Stimulated activated CD8-positive, alpha-beta memory T cell treated with anti-CD3 and anti-CD28 coated beads, Interleukin-15, amount 100 ng/mL, for 48 hours (primary cell): ENCODE measurements at places on chromosomes 11 and 22.

GRCh38 chr11:79663017-79663416 is 222.2 kb upstream of the TENM4 start:
- DNase-seq, result no peak

- no peak for DNase-seq
These were observed 51.7 kb upstream of the FBXO3 start for GRCh38 chr11:33825854-33826560.

DNA sequence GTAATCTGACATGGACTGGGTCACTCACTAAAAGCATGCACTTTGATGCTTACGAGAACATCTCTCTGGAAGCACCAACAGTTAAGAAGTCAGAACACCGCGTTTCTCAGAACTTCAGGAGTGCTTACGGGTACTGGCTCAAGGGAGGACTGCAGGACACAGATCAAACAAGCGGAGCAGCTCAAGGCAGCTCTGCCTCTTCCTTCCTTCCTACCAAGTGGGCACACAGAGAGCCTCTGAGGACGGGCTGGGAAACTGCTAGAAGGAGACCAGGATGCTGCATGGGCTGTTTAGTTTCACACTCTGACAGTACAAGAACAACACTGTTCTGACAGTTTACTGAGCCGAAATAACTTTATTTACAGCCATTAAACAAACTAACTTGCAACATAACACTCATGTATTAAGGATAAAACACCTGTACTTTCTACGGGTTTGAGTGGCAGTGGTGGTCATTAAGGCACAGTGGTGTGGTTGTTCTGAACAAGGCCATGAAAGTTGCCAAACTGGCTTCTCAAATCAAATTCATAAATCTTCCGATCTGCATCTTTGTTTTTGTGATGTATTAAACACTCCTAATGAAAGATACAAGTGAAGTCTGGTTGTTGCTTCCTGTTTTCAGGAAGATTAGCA is 37.5 kb downstream of the ARFGAP3 start:
- DNase-seq, result no peak

- DNase-seq, result peak; percentile 39
These were observed 15.8 kb downstream of the TMEM258 start for GRCh38 chr11:61776561-61777075.

- DNase-seq, result no peak
These were observed 28.8 kb upstream of the CPT1A start for GRCh38 chr11:68870470-68870869.

- no peak for DNase-seq
These were observed 13.8 kb downstream of the CABP7 start for GRCh38 chr22:29733362-29734201.

DNA sequence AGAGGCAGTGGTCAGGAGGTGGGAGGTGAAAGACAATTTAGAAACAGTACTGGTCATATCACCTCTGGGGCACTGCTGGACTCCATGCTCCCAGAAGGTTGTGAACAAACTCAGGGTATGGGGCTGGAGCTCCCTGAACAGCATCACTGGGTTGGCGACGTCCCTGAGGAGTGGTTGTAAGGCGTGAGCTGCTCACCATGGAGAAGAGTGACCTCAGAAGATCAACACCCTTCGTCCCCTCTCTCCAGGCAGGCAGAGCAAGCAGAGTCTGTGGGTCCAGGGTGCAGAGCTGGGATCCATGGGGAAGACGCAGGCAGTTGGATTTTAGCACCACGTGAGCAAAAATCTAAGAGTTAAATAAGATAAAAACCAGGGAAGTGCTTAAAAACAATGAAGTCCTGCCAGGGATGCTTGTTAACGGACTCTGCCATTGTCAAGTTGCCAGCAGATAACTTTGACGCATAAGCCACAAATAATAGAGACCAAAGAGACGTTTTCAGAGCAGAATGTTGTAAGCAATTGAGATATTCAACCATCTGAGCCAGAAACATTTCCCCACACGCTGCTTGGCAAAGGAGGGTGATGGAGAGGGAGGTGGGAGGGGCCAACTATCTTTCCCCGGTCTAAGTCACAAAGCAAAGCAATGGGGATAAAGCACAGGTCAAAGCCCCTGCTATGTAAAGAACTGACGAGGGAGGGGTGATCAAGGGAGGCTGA is 13.6 kb downstream of the PNPLA5 start:
- DNase-seq, result no peak

- no peak for DNase-seq
These were observed 3.3 kb downstream of the USP47 start for GRCh38 chr11:11845071-11845470.

DNA sequence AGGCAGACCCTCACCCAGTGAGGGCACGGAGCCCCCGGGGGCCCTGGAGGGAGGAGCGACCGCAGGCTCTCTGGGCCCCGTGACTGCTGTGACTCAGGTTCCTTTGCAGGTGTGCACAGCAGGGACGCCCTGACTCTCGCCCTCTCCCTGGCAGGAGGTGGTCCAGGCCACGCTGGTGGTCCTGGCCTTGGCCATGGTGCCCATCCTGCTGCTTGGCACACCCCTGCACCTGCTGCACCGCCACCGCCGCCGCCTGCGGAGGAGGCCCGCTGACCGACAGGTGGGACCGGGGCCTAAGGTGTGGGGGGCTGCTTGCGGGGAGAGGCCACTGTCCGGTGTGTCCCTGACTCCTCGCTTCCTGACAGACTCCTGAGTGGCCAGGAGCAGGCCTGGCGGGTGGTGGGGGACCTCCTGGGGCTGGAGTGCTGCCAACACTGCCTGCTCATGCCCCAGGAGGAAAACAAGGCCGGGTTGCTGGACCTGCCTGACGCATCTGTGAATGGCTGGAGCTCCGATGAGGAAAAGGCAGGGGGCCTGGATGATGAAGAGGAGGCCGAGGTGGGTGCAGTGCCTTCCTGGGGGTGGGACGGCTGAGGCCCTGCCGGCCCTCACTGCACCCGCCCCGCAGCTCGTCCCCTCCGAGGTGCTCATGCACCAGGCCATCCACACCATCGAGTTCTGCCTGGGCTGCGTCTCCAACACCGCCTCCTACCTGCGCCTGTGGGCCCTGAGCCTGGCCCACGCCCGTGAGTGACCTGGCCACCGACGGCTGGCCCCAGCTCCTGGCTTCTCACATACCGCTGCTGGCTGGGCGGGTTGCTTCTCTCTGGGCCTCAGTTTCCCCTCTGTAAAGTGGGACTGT is 10.9 kb downstream of the TCIRG1 start:
- no peak for DNase-seq

- no peak for DNase-seq
These were observed 292.2 kb downstream of the ST3GAL4 start for GRCh38 chr11:126647735-126648134.

DNA sequence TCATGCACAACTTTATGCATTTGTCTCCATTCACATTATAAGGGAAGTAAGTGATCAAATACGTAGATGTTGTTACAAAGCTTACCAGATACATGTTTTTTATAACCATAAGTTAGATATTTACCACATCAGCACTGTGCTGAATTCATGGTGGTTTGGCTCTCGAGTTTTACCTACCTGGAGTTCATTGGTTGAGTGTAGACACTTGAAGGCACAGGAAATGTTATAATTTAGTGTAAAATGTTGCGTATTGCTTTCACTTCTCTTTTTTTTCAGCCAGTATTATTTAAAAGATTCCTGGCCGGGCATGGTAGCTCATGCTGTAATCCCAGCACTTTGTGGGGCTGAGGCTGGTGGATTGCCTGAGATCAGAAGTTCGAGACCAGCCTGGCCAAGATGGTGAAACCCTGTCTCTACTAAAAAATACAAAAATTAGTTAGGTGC is 53.1 kb upstream of the GRK2 start:
- no peak for DNase-seq

DNA sequence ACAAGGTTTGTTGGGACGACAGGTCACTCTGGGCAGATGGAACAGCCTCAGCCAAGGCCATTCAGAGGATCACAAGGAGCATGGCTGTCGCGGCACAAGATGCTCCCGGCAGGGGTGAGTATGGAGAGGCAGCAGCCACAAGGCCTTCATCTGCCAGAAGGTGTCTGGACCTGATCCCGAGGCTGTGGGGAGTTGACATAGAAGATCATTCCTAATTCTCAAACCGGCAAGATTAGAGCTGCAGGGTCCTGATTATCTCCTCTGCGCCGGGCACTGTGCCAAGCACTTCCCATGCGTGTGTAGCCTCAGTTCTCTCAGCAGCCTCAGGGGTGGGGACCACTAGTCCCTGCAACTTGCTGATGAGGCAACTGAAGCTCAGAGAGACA is 32.3 kb upstream of the RFPL3 start:
- no peak for DNase-seq

DNA sequence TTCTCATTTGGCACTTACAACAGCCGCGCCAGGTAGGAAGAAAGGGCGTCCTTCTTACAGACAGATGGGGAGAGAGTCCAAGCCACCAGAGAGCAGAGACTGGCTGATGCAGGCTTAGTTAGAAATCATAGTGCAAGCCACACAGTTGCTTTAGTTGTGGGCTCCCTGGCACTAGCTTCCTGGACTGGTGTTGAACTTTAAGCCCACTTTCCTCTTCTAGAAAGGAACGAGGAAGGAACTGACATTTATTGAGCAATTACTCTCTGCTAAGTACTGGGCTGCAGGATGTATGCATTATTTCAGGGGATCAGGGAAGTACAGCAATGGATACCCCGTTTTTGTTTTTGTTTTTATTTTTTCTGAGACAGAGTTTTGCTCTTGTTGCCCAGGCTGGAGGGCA is 3.0 kb downstream of the BACE1 start:
- DNase-seq, result no peak

- no peak for DNase-seq
These were observed 36.5 kb upstream of the ARFGAP3 start for GRCh38 chr22:42893371-42894150.

DNA sequence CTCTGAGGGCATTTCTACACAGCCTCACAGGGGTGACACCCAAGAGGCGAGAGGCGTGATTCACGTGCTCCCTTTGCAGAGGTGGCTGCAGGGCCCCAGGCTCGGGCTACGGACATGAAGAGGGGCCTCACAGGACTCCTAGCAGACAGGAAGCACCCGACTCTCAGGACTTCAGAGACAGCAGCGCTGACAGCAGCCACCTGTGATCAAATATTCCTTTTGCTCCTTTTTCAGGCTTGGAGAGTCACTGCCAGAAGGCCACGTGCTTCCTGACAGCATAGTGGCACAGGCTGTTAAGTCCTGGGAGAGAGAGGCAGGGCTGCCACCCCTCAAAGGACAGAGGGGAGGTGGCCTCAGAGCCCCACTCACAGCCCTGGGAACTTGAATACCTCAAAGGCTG is 348.9 kb downstream of the CADM1 start:
- no peak for DNase-seq

- no peak for DNase-seq
These were observed 104.8 kb downstream of the LDLRAD3 start for GRCh38 chr11:36048496-36049247.

GRCh38 chr22:35451592-35451991 is 51.7 kb downstream of the MCM5 start:
- DNase-seq, result no peak

DNA sequence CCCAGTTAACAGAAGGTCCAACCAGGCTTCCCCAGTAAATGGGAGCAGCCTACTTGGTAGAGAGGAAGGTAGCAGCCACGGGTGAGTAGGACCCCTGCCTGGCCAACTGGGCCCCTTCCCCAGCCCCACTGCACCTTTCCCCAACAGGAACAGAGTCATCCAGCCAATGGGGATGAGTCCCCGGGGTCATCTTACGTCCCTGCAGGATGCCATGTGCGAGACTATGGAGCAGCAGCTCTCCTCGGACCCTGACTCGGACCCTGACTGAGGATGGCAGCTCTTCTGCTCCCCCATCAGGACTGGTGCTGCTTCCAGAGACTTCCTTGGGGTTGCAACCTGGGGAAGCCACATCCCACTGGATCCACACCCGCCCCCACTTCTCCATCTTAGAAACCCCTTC is 6.6 kb downstream of the RIC8A start:
- DNase-seq, result no peak

DNA sequence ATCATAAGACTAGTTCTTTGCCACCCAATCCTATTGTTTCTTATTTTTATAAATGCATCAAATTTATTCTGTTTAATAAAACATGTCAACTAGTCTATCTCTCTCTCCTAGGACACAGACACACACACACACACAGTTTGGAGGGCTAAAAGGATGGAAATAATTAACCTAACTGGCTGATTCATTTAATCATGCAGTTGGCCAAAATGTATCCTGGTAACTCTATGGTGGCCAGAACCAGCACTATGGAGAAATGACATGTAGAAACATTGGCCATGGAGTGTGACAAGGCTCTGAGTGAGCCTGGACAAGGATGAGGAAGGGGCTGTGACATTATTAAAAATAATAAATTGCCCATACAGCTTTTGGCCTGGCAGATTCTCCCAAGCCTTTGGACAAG is 64.1 kb downstream of the CLPB start:
- no peak for DNase-seq

- no peak for DNase-seq
These were observed 70.8 kb upstream of the PHOX2A start for GRCh38 chr11:72314600-72315392.

GRCh38 chr11:71255323-71255722 is 2.9 kb upstream of the SHANK2 start:
- DNase-seq, result no peak

GRCh38 chr11:121572571-121573059 is 119.8 kb upstream of the SORL1-AS1 start:
- DNase-seq, result no peak

GRCh38 chr11:26227301-26227746 is 104.6 kb upstream of the ANO3 start:
- DNase-seq, result no peak

DNA sequence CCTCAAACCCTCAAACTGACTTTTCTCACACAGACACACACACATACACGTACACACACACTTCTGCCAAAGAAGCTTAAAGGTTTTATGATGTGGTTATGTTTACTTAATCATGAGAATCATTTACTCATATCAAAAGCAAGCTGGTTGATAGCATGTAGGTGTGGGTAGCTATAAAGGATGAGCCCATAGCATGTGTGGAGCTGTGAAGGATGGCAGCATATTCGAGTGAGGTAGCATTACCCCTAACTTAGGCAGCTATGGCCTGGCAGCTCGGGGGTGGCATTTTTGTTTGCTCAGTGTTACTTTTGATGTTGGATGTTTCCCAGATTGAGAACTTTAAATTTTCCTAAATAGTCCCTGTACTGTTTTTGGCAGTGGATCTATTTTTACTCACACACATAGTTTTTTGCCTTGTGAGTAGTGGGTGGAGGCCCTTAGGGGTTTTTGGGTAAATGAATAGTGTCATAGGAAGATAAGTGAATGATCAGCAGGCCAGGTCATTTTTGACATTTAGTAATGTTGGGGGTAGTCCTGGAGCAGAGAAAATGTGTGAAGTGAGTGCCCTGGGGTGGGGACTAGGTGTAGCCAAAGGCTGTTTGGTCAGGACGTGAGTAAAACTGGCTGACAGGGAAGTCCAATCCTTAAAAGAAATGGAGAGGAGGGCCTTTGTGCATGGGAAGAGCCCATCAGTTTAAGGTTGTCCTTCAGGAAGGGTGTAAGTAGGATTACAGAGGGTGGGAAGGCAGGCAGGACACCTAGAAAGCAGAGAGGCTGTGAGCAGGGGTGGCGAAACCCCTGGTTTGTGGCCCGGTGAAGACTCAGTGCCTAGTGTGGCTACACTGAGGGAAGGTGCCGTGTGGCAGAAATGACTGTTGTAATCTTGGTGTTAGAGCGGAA is 7.1 kb downstream of the YWHAH start:
- DNase-seq, result no peak
